ENCODE measurements at places on chromosomes 5 and 9.

GRCh38 chr9:136220017-136220729 is 15.2 kb upstream of the LHX3 start:
- peak; percentile 36 for DNase-seq

GRCh38 chr9:17453751-17454150 is 125.1 kb upstream of the SH3GL2 start:
- no peak for DNase-seq

DNA sequence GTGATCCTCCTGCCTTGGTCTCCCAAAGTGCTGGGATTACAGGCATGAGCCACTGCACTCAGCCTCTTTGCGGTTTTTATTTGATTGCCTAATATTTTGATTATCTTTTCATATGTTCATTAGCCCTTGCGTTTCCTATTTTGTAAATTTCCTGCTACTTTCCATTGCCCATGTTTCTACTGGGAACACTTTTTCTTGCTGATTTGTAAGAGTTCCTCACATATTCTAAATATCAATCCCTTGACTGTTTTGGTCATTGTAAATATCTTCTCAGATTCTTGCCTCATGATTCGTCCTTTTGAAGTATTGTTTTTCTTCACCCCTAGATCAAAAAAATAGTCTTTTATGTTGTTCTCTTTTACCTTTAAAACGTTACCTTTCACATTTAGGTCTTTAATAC is 37.9 kb upstream of the TTC1 start:
- no peak for DNase-seq

GRCh38 chr5:149802008-149802680 is 72.0 kb downstream of the PPARGC1B start:
- DNase-seq = no peak

- DNase-seq = no peak
These were observed 59.9 kb upstream of the ALDH1B1 start for GRCh38 chr9:38332625-38333024.

GRCh38 chr5:102867992-102868662 is 113.0 kb downstream of the PAM start:
- no peak for DNase-seq

DNA sequence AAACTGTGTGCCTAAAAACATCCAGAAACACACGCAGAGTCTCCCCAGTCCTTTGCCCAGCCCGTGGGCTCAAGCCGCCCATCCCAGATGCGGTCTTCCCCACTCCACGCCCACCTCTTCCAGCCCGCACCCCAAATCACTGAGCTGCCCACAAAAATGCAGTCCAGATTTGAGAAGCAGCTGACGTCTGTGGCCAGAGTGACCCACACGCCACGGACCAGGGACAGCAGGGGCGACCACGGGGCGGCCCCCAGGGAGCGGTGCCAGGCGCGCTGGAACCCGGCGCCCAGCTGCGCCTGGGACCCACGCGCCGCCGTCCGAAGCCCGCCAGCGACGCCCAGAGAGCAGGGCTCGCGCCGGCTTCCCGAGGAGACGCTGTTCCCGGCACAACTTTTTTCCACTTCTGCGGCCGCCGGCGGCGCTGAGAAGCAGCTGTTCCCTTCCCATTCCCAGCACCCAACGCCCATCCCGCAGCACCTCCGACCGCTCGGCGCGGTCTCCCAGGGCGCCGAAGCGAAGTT is 674 bp downstream of the LHFPL2 start:
- no peak for DNase-seq

DNA sequence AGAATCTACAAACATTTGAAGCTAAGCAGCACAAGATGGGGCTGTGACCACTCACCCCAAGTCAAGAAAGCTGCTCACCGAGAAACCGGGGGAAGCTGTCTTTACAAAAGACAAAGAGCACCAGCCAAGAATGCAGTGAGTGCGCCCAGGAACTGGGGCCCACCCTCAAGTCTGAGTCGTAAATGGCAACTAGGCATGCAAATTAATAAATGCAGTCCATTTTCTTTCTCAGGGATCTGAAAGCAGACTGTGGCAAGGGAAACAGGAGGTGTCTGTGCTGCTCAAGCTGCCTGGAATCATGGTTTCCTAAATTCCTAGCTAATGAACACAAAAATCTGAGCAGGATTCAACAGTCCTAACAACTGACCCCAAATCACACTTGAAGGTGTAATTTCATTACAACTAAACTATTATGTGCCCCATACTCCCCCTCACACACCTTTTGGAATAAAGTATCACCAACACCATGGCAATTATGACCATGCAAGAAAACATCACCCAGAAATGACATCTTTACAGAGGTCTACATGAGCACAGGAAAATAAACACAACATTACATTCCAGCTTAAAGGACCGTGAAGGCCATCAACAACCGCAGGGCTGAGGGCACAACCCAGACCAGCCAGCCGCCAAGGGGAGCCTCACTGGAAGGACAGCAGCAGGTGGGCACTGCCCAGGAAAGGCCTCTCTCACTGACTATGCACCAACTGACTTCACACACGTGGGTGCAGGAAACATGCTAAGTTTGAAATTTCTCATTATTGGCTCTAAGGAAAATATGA is 17.6 kb downstream of the NSUN2 start:
- DNase-seq = no peak

DNA sequence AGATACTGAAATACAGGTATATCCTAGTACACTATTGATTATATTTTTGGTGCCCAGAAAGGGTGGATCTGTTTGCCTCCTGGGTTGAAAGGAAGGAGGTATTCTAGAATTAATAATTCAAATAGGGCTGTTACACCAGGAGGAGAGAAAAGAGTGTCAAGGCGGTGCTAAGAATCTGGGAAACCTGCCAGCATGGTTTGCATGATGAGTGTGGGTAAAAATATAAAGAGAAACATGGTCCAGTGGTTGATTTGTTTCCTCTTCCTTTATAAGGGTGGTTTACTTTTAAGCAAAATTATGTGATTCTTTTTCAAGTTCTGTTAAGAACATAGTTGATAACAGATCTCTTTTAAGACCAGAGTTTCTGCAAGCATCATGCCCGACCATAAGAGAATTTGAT is 69.4 kb upstream of the NFIB start:
- no peak for DNase-seq

DNA sequence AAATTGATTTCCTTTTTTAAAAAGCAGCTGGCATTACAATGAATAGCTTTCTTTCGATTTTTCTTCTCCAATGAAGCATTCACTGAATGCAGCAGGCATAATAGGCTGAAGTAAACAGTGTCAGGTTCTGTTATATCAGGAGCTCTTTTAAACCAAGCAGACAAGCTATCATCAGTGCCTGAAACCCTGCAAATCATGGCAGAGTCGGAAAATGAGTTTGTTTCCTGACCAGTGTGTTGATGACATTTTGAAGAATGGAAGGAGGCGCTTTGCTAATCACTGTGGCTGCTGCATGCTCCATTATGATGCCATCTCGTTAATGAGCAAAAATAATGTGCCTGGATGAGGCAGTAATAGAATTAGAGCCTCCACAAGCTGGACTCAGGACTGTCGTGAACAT is 284.5 kb downstream of the ZNF608 start:
- no peak for DNase-seq

DNA sequence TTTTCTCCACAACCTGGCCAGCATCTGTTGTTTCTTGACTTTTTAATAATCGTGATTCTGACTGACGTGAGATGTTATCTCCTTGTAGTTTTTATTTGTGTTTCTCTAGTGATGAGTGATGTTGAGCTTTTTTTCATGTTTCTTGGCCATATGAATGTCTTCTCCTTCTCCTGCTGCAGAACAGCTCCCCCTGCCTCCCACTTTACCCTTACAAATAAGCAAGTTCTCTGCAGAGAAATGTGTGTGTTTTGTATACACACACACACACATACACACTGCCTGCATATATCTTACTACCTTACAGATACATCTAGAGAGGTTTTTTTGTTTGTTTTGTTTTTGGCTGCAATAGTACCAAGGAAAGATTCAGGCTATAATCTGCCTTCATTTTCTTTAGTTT is 88.7 kb upstream of the PHF24 start:
- DNase-seq = no peak

GRCh38 chr5:6384856-6385255 is 6.5 kb upstream of the MED10 start:
- DNase-seq = no peak

GRCh38 chr5:176816791-176817347 is 6.5 kb downstream of the UNC5A start:
- DNase-seq = no peak

DNA sequence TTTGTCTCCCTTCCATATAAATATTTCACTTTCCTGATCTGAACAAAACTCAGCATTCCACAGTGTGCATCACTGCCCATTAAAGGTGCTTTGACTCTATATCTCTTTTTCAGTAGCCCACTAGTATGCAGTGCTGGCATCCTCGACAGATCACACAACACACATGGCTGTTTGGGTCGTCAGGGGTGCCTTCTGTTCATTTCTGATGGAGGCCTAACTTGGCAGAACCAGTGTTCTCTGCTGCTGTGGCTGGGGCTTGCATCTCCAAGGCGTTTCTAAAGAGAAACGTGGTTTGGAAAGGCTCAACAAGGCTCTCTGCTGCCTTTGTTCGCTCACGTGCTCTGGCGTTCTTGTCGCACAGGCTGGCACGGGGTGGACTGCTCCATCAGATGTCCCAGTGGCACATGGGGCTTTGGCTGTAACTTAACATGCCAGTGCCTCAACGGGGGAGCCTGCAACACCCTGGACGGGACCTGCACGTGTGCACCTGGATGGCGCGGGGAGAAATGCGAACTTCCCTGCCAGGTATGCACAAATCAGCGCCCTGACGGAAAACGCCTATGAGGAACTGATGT is 97.7 kb upstream of the PRRC1 start:
- DNase-seq = no peak

GRCh38 chr9:4489919-4490704 is at the start of gene SLC1A1:
SLC1A1 (plus strand) TSS chr9:4490468; CDS start chr9:4490680, 212 bp downstream.
- DNase-seq = no peak

DNA sequence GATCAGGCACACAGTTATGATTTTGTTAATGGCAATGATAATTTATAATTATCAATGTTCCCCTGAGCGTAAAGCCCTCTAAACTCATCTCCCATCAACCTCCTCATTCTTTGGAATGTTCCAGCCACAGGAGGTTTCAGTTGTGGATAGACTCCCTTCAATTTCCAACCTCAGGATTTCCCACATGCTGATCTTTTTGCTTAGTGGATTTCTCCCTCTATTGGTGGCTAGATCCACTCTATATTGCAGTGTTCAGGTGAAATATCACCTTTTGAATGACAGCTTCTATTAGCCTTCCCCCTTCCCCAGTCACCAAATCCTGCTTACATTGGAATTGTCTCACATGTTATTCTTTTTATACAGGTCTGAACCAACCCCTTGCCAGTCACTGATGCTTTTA is 113.9 kb downstream of the CDH10 start:
- DNase-seq = no peak

DNA sequence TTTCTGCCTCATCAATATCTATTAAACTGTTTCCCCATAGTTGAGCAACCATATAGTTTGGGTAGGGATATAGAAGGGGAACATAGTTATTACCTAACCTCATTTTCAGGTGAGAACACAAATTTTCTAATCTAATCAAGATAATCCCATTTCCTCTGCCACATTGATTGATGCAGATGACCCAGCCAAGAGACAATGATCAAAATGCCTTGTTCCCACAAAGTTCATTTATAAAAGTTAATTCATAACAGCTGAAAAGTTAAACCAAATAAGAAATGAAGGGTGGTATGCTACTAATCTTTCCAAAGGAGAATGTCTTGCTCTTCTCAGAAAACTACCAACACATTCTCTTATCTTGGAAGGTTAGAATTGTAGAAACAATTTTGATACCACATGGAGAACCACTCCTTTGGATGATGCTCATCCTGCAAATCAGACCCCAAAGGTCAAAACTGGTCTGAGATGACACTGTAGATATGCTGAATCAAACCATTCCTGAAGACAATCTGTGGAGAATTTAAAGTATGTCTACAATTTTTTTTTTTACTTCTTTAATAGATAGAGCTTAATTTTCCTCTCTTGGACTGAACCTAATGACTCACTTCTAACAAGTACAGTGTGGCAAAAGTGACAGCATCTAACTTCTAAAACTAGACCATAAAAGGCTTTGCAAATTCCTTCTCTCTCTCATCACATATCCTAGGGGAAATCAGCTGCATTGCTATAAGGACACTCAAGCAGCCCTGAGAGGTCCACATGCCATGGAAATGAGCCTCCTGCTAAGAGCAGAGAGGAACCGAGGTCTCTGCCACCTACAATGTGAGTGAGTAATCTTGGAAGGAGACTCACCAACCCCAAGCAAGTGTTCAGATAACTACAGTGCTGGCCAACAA is 586.7 kb upstream of the TUSC1 start:
- DNase-seq = no peak

GRCh38 chr5:132770476-132771159 is 6.4 kb downstream of the SEPTIN8 start:
- DNase-seq = no peak

GRCh38 chr5:52077941-52078815 is 694.9 kb downstream of the ISL1 start:
- no peak for DNase-seq

GRCh38 chr5:64269164-64269563 is 103.5 kb downstream of the RNF180 start:
- no peak for DNase-seq

DNA sequence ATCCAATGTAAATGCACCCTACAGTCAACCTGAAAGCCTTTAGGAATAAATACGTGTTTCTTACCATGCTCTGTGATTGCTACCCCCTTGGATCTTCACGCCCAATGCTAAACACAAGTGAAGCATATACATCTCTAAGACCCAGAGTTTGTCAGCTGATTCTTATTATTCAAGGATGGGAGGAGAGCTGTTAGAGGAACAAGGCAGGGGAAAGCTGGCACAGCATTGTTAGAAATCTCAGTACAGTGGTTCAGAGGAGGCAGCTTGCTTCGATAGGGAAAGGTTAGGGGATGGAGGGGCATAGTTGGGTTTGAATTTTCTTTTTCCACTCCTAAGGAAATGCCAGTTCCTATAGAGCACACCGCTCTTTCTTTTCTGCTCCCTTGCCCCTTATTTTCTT is 16.7 kb upstream of the TAF11L2 start:
- no peak for DNase-seq

- no peak for DNase-seq
These were observed 23.8 kb upstream of the ANKRD33B start for GRCh38 chr5:10540036-10540544.

DNA sequence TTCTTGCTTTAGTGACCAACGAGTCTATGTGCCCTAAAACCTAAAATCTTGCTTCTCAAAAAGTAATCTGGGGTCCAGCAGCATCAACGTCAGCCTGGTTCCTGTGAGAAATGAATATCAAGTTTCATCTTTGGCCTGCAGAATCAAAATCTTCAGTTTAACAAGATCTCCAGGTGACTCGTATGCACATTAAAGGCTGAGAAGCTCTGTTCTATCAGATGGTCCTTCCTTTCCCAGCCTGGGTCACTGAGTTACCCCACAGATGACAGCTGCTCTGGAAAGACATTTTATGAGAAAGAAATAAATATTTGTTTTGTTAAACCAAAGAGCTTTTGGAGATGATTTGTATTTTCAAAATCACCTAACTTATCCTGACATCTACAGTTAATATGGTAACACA is 75.8 kb downstream of the ADAMTSL1 start:
- DNase-seq = no peak

GRCh38 chr5:75964008-75964407 is 119.2 kb upstream of the SV2C start:
- no peak for DNase-seq

- no peak for DNase-seq
These were observed 1.6 kb upstream of the SETX start for GRCh38 chr9:132356324-132356924.

GRCh38 chr5:6029811-6030271 is 348.5 kb downstream of the MED10 start:
- no peak for DNase-seq
